ENCODE measurements at places on chromosomes 6 and 20.

DNA sequence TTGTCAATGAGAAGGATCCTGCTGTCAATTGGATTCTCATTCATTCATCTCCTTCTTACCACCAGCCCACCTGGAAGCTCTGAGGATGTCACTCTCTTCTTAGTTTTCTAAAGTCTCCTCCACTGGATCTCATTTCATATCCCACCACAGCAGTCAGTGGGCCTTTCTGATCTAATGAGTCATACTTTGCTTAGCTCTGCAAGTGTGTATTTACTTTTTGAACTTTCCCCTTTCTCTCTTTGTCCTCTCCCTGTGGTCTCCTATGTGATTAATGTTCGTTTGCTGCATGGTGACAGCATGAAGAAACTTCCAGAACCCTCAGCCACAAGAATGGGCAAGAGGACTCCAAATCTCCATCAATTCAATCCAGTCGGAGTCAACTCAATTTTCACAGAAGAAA, 63.6 kb upstream of the SYNDIG1 start:
- H3K27me3 ChIP-seq = no peaks in the 10 kb centered on the region
- H3K27ac ChIP-seq = no peak overlapping the region
- H3K4me1 ChIP-seq = peaks cover 19% of the 10 kb centered on the region
- no peaks in the 10 kb centered on the region for H3K36me3 ChIP-seq

DNA sequence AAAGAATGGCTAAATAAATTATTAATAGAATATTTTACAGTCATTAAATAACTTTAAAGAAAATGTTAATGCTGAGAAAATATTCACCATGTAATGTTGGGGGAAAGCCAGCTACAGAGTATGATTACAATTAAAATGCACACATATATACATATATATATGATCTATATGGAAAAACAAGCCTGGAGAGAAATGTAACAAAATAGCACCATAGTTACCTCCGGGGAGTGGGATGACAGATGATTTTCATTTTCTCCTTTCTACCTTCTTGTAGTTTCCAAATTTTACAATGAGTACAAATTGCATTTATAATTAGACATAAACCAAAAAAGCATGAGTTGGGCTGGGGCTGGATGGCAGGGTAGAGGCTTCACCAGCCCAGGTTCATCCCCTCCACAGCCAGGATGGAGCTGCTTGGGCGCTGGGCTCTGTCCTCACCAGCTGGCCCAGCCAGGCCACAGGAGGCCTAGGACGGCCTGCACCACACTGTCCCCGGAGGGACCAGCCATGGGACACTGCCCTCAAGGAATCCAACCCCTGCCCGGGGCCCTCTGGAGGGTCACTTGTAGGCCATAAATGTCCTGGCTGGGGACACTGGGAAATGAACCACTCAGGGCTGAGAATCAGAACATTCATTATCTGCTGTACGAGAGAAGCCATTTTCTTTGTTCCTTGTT, 10.3 kb downstream of the C20orf203 start:
- H3K36me3 ChIP-seq = no peaks in the 10 kb centered on the region
- H3K27ac ChIP-seq = no peak overlapping the region
- DNase-seq = no peak

DNA sequence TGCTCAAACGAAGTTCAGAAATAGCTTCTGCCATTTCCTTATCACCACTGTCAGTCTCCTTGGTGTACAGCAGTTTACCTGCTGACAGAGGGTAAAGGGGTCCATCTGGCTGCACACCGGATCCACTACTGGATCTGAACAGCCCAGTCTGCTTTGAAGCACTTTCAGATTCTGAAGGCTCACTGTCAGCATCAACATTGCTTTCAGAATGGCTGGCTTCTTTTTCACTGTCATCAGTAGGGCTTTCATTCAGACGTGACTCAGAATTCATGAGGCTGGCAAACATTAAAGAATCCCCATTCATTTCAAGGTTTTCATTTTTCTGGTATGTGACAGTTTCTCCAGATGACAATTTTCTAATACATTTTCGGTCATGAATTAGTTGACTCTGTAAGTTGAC, 21.0 kb upstream of the PNISR start:
- no peak overlapping the region for H3K4me3 ChIP-seq
- DNase-seq = no peak
- no peaks in the 10 kb centered on the region for H3K36me3 ChIP-seq
- no peaks in the 10 kb centered on the region for H3K4me1 ChIP-seq

- H3K4me1 ChIP-seq = no peaks in the 10 kb centered on the region
- H3K27ac ChIP-seq = no peak overlapping the region
- DNase-seq = no peak
Observed at GRCh38 chr20:17733767-17734304, 34.1 kb downstream of the BANF2 start.

- peak overlapping the region; percentile 18 for H3K27ac ChIP-seq
- H3K4me3 ChIP-seq = no peak overlapping the region
- H3K27me3 ChIP-seq = no peaks in the 10 kb centered on the region
- no peaks in the 10 kb centered on the region for H3K4me1 ChIP-seq
Observed at GRCh38 chr6:122322824-122323223, 76.6 kb upstream of the HSF2 start.

- H3K4me1 ChIP-seq = peaks cover 44% of the 10 kb centered on the region
- no peaks in the 10 kb centered on the region for H3K36me3 ChIP-seq
- no peaks in the 10 kb centered on the region for H3K27me3 ChIP-seq
- H3K27ac ChIP-seq = peak overlapping the region; percentile 62
Observed at GRCh38 chr6:154234019-154234772, 122.4 kb downstream of the IPCEF1 start.
